Lower lobe of right lung (tissue), 2 donors: ENCODE measurements at places on chromosomes 2 and 18. TPM values are rescaled to one million over a fixed set of nuclear protein-coding genes. Genes with fewer than 3 reads are reported as not detected.

GRCh38 chr2:44772131-44772530 lies 169.4 kb upstream of the SIX3 start:
- DNase-seq, result no peak

ANKRD30B gene
- not detected for total RNA-seq

DNA sequence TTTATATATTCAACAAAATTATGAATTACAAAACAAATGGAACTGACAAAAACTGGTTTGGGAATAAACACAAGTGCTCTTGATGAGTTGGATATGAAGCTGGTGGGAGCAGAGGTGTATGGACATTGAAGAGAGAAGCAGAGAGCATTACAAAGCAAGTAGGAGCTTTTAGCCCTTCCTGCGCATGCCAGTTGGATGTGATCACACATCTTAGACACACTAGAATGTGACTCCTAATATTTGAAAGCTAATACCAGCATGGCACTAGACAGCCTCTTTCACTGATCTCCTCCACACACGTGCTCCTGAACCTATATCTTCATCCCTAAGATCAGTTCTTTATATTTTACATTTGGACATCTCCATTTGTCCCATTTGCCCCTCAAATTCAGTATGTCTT lies 298.1 kb downstream of the MTX2 start:
- no peak for DNase-seq

CHN1 gene
- total RNA-seq, result 16.8 TPM
